ENCODE measurements at places on chromosomes 3 and 15.

- DNase-seq, result no peak
Observed at GRCh38 chr15:94838281-94838680, 606.9 kb downstream of the MCTP2 start.

DNA sequence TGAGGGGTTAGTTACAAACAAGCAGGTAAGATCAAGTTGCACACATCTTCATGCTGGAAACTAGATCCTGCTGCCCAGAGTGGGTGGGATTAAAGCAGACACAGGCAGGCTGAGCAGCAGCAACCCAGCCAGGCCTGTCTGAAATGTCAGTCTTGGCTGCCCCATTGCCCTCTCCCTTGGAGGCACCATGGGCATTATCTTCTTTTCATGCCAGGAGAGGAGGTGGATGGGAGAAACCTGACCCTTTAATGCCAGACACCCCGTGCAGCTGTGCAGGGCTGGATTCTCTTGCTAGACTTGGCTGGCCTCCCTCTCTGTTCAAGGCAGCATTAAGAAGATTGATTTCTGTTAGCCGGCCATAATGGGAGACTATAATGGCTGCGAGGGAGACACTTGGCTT is 23.0 kb upstream of the EPHB1 start:
- DNase-seq, result no peak

DNA sequence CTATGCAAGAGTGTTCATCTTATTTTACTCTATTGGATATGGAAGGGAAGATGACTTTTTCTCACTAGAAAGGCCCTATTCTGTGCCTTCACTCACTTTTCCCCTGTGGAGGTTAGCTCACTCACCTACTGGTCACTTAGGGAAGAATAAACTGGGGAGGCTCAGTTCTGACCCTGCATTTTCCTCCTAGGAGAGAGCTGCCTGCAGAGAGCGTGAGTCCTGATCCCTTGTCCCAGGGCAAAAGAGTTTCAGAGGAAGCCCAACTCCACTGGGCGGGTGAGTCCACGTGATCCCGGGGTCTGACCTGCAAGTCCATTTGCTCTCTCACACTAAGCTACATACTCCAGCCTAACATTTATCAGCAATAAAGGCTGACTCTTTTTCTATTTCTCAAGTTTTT is 8.4 kb downstream of the MORC1 start:
- DNase-seq, result no peak

DNA sequence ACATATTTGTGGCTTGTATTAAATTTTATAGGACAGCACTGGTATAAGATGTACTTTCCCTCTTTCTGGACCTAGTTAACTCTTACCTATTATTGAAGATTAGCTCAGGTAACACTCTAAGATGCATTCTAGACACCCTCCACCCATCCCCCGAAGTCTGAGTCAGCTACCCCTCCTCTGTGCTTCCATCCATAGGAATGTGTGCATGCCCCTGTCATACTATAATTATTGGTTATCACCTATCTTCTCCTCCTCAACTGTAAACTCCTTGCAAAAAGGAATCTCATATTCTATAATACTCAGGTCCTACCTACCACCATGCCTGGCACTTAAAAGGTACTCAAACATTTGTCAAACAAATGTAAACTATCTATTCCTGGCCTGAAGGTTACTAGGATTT is 3.0 kb downstream of the PEAK1 start:
- no peak for DNase-seq

- DNase-seq, result no peak
Observed at GRCh38 chr3:194421-194820, 2.1 kb upstream of the CHL1 start.

GRCh38 chr3:114126461-114126860 is 52.4 kb downstream of the DRD3 start:
- DNase-seq, result no peak

DNA sequence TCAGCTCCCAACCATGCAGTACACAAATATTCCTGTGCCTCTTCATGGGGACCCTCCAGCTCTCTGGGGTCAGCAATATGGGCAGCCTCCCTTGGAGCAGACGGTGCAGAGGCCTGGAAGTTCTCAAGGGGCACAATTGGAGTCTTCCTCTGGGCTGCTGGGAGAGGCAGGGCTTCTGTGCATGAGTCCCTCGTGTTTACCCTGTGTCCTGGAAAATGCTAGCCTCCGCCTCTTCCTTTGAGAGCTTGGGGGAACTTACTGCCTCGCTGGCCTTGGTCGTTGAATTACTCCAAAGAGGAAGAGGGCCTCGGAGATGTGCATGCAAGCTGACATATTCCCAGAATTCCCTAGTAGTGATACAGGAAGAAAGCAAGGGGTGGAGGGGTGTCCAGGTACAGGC is 284.4 kb upstream of the IGF1R start:
- DNase-seq, result no peak

GRCh38 chr15:27831384-27832236 is 267.5 kb downstream of the OCA2 start:
- DNase-seq, result no peak

- no peak for DNase-seq
Observed at GRCh38 chr15:91622711-91623342, 230.7 kb upstream of the SLCO3A1 start.

- no peak for DNase-seq
Observed at GRCh38 chr3:100402256-100402655, 917 bp downstream of the LNP1 start.

DNA sequence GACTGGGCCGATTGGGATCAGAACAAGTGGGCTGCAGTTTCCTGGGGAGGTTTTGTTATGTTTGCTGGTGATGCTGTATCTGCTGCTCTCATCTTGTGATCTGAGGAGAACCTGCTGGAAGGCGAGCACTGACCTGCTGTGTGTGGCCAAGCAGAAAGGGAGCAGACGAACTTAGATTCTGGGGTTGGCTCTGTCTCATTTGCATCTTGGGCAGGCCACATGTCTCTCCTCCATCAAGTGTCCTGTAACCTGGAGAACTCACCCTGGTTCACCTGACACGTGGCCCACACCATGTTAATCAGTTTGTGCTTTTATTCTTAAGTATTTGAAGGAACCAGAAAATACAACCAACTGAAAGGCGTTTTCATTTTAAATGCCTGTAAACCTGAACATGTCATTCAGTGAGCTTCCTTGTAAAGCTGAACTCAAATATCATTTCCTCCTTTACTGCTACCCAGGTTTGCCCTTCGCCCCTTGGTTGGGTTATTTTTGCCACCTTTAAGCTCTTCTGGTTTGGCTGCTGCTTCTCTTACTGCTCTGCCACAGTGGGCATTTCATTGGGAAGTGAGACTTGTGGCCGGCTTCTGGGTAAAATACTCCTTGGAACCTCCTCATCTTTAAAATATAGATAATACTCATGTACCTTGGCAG is 33.5 kb upstream of the TRAK1 start:
- DNase-seq, result no peak

DNA sequence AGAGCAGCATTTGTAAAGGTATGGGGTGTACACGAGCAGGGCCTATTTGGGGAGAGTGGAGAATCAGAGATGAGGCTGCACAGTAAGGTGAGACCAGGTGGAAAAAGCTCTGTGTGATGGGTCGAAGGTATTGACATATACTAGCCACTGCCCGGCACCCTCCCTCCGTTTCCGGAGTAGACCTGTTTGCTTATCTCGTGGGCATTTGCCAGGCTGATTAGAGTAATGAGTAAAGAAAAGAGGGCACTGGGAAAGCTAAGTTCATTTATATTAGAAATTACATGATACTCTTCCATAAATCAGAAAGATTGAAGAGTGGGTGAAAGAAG is 46.2 kb upstream of the ATG7 start:
- DNase-seq, result no peak

GRCh38 chr3:122563717-122564025 is 429 bp downstream of the PARP9 start:
- DNase-seq, result no peak

- no peak for DNase-seq
Observed at GRCh38 chr15:66390678-66391077, 4.0 kb downstream of the MAP2K1 start.

- no peak for DNase-seq
Observed at GRCh38 chr3:58034738-58035523, 26.7 kb downstream of the FLNB start.

- no peak for DNase-seq
Observed at GRCh38 chr3:149618151-149619123, 39.4 kb downstream of the WWTR1 start.

DNA sequence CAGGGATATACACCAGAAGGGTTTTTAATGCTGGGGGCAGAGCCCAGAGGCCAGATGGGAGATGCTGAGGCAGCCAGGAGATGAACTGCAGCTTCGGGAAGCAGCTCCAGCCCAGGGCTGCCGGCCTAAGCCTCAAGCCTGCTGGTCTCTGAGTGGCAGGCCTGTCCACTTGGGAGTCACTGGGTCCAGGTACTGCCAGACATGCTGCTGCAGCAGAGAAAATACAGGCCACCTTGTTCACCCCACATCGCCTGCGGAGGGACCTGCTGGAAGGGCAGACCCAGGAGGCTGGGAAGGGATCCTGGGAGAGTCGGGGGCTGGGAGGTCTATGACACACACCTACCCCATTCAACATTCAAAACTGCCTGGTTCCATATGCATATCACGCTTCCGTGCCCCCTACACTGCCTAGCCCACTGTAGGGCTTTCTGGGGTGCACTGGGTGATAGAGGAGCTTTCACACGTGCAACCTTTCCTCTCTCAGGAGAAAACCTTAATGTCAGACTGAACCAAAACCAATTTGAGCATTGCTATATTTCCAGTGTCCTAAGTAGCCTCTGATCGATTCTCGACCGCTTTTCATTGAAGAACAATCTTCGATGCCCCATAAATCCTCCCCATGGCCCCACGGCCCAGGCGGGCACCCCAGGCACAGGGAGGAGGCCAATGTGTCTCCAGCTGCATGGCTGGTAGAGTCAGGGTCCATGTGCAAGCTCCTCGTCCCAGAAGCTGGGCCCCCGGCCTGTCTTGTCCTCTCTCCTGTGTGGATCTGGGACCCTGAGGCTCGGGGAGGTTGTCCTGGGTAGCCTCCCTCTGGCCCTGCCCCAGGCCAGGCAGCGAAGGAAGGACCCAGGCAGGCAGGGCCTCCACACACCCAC is 147.4 kb downstream of the ATP10A start:
- DNase-seq, result no peak

GRCh38 chr3:74518610-74519009 is 95.8 kb downstream of the CNTN3 start:
- no peak for DNase-seq

DNA sequence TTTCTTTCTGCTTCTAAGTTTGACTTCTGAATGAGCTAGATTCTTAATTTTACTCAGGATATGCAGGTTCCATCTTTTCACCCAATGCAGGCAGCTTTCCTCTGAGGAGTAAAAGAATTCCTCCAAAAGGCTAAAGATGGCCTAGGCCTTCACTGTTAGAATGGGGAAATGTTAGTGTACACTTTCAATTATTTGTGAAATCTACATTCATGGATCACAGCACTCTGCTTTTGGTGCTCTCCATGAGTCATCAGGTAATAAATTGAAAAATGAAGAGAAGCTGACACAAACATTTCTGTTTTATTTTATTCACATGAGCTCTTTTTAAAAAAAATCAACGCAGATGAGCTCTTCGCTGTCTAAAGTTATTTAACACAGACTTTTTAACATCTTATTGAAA is 502.5 kb upstream of the GOLIM4 start:
- DNase-seq, result no peak

DNA sequence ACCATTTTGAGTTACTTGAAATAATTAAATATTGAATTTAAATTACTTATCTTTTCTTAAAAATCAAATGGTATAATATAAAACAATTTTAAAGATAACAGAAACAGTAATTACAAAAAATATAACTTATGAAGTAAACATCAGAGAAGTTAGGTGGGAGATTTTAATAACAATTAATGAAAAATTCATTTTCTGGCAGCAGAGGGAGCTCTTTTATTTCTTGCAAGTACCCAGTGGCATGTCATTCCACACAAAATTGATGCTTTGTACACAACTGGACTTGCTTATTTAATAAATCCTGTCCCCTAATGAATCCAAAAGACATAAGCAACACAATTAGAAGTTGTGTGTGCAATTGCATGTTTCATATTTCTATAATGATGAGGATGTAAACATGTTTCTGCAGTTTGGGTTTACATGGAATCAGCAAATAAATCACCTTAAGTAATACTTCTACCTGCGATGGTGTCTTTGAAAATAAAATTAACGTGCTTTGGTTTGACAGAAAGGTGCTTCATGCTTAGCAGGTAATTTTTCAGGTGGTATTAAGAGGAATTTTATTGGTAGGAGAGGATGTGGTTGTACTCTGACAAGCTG is 861.3 kb downstream of the ZPLD1 start:
- no peak for DNase-seq

- DNase-seq, result no peak
Observed at GRCh38 chr3:99319450-99319849, 318.9 kb upstream of the COL8A1 start.

DNA sequence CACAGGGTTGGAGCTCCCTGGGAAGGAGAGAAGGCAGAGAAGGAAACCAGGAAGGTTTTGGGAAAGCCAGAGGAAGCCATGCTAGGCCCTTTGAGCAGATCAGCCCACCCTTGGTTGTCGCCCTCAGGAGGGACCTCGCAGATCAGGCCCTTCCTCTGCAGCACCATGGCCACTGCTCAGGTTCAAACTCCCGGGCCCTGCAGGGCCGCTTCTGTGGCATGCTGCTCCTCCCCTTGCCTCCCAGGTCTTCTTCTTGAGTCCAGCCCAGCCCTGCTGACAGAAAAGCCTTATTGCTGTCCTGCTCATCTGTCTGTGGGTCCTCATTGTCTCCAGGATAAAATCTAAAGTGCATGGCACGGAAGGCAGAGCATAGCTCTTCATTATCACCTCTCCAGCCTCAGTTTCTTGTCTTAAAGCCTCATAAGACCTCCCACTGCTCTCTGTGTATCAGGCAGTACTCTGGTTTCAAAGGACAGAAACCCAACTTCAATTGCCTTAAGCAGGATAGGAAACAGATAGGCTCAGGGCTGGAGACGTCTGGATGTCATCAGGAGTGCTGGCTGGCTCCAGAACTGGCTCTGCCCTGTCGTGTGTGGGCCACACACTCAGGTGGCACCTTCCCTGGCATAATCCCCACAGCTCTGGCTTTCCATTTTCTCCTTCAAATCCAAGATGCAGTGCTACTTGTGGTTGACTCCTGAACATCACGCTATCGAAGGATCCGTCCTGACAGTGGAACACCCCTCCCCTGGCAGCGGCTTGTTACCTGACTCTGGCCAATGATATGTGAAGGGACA is 118.5 kb downstream of the EEFSEC start:
- no peak for DNase-seq

GRCh38 chr3:173078525-173078924 is 62.5 kb downstream of the SPATA16 start:
- DNase-seq, result no peak

GRCh38 chr3:31690771-31691170 is 158.0 kb downstream of the STT3B start:
- DNase-seq, result no peak
